ENCODE measurements at places on chromosomes 11 and 22.

- DNase-seq = no peak
These were observed 14.5 kb downstream of the ROBO3 start for GRCh38 chr11:124879493-124880289.

- no peak for DNase-seq
These were observed 11.5 kb upstream of the DKK3 start for GRCh38 chr11:12019866-12020416.

DNA sequence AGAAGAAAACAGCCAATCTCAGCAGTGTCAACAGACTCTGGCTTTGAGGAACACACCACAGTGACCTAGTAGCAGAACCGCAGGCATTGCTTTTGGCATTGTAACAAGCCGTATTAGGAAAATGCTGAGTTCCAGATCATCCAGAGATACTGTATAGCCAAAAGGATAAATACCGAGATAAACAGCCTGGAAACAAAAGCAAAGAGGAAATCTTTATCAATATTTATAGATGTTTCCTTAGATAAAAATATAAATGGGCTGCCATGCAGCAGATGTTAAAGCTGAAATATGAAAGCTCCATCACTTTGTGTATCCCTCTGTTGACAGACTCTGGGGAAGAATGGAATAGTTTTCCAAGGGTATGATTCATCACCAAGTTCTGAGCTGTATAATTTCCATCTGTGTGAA, 98.9 kb upstream of the TP53AIP1 start:
- no peak for DNase-seq

- DNase-seq = no peak
These were observed 149.4 kb downstream of the SNX19 start for GRCh38 chr11:130766650-130767565.

DNA sequence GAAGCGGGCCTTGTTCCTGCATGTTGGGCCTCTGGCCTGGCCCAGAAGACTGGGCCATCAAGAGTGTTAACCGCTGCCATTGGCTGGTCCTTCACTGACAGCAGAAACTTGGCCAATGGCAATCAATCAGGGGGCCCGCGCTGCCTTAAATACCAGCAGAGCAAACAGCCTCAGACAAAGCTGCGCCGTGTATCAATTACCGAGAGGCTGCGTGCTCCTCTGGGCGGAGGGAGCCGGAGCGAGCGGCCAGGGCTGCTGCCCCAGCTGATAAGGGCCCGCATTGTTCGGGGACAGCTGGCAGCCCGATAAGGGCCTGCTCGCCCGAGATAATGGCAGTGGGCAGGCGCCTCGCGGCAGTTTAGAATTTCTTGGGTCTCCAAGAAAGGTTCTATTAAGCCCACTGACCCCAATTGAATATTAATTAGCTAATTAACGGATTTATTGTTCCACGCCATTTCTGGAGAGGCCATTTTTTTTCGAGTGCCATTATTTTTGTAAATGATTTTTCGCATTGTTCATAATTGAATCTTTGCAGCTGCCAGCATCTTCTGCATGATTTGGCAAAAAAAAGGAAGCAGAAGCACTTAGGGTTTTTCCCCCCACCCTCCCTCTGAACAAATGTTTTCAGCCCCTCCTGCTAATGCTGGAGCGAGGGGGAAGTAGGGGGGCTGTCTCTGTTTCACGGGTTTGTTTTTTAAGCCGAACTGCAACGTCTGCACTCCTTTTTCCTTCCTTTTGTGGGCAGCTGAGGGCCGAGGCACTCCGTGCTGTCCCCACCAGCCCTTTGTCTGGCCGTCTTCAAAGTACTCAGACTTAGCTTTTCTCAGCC, 37.6 kb upstream of the RIC3 start:
- DNase-seq = no peak

DNA sequence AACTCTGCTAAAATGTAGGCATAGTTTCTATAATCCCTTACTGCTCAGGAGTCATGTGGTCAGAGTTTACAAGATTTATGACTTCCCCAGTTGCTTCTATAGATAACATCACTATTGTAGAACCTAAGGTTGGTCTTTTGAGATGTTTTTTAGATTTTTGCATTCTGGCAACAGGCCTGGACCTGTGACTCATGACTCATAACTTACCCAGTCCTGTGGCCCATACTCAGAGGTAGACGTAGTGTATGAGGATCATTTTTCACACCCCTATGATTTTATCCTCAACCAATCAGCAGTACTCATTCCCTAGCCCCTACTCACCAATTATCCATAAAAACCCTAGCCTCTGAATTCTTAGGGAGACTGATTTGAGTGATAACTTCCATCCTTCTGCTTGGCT, 384.4 kb upstream of the DDI1 start:
- no peak for DNase-seq

DNA sequence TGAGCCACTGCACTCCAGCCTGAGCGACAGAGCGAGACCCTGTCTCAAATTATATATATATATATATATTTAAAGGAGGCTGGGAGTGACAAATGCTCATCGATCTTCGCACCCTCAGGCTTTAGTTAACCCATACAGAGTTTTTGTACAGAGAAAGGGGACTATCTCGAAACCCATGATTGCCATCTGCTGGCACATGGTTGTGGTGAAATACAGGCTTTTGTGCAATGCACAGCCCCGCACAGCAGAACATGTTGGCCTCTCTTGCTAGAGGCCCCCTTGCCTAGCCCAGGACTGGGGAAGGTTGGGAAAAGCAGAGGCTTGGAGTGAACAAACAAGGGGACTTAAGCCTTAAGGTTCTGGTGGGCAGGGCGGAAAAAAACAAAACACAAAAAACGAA, 3.6 kb downstream of the MYBPC3 start:
- no peak for DNase-seq

DNA sequence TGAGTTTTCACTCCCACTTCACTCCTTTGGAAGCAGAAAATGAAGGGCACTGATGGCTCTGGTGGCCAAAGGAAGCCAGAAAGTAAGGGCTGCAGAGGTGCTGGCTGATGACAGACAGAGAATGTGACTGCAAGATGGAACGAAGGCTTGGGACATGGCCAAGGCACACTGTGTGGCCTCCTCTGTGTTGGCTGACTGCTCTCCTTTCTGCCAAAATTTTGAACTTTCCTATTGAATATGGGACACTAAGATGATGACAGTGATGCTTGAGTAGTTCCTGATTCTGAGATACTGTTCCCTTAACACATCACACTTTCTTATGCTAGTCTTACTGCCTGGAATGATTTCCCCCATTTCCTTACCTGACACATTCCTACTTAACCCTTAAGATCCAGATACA, 156.4 kb downstream of the SWAP70 start:
- no peak for DNase-seq

- no peak for DNase-seq
These were observed 2.8 kb downstream of the SLC7A4 start for GRCh38 chr22:21029486-21030025.

- no peak for DNase-seq
These were observed 129.2 kb downstream of the CACNA1I start for GRCh38 chr22:39699631-39700360.

- DNase-seq = no peak
These were observed 35.0 kb downstream of the ZC3H12C start for GRCh38 chr11:110128161-110128560.

DNA sequence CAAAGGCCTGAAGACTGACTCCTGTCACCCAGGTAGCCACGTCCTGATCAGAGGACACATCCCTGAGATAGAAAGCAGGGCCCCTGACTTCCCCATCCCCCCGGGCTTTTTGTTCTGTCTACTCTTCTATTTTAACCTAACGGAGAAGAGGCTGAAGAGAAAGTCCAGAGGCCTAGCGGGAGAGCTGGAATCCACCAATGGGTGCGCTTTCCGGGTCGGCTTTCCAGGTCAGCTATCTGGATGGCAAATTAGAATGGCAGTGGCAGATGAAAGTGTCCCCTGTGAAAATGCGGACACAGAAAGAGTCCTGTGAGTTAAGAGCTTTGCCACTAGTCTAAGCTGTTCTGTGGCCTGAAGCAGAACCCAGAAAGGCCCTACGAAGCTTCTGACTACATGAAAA, 13.1 kb upstream of the SERPING1 start:
- DNase-seq = no peak

- DNase-seq = no peak
These were observed 382 bp downstream of the IMMP1L start for GRCh38 chr11:31509051-31509428.

GRCh38 chr22:31080848-31081649, at the start of gene SMTN:
SMTN (plus strand) TSS chr22:31081318; CDS start chr22:31083259, 1,941 bp downstream.
- DNase-seq = peak; percentile 78

- DNase-seq = no peak
These were observed 29.7 kb upstream of the ACCSL start for GRCh38 chr11:44018127-44018521.

DNA sequence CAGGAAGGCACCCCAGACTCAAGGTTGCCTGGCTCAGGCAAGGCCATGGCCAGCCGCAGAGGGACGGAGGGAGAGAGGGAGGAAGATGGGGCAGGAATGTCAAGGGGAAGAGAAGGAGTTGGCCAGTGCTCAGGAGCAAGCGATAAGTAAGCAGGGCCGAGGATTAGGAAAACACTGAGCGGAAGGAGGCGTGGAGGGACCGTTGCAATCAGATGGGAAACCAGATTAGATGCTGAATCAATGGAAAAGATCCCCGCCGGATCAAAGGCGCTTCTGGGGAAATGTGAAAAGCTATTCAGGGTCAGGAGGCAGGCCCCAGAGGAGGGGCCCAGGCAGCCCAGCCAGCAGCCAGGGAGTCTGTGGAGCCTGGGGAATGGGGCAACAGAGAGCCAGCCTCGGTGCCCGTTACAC, 26.6 kb upstream of the MYEOV start:
- DNase-seq = no peak

DNA sequence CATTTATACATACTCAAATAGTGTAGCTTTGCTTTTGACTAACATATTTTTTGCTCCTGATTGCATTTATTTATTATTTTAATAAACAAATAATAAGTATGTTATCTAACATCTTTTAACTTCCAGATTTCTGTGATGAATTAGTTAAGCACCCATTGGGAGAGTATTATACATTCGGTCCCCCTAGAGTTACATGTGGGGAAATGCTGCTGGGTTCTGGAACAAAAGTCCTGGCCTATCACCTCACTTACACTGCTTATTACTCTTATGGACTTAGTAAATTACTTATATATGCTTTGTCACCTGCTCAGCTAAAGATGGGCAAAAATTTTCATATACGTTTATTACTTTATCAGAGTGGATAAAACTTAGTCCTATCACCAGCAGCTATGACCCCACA, 1163.0 kb downstream of the FAM181B start:
- DNase-seq = no peak

DNA sequence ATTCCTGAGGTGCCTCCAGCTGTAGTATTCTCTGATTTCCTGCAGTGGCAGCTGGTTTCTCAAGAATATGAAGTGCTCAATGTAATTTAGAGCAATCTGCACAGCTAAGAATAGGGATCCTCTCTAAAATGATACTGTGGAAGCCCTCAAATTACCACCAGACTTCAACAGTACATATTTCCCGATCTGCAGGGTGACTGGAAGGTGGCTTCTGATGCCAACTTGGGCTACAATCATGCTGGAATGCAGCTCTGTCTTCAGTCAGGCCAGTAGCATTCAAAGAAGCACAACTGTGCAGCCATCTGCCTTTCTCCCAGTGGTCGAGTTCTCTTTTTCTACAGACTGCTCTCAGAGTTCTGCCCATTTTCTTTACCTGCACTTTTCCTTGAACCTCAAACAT, 55.5 kb upstream of the CD5 start:
- no peak for DNase-seq

GRCh38 chr11:129313541-129314297, 61.9 kb upstream of the BARX2 start:
- no peak for DNase-seq

- DNase-seq = no peak
These were observed 82.4 kb upstream of the BIRC3 start for GRCh38 chr11:102234779-102235439.

DNA sequence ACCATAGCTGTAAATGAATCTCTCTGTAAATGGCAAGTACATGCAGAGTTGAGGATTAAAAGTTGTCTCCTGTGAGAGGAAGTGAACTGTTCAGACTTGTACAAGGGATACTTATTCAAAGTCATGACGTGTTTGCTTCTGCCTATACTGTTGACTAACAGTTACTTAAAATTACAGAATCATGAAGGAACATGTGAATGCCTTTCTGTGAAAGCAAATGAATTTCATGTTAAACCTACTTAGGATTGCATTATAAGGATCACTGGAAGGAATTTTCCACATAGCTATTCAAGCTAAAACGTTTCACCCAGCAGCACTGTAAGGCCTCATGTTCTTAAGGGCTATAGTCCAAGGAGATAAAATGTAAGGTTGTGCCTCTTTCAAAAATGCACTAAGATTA, 93.4 kb upstream of the BIRC3 start:
- no peak for DNase-seq

GRCh38 chr11:128503245-128503991, 83.9 kb downstream of the ETS1 start:
- DNase-seq = no peak

DNA sequence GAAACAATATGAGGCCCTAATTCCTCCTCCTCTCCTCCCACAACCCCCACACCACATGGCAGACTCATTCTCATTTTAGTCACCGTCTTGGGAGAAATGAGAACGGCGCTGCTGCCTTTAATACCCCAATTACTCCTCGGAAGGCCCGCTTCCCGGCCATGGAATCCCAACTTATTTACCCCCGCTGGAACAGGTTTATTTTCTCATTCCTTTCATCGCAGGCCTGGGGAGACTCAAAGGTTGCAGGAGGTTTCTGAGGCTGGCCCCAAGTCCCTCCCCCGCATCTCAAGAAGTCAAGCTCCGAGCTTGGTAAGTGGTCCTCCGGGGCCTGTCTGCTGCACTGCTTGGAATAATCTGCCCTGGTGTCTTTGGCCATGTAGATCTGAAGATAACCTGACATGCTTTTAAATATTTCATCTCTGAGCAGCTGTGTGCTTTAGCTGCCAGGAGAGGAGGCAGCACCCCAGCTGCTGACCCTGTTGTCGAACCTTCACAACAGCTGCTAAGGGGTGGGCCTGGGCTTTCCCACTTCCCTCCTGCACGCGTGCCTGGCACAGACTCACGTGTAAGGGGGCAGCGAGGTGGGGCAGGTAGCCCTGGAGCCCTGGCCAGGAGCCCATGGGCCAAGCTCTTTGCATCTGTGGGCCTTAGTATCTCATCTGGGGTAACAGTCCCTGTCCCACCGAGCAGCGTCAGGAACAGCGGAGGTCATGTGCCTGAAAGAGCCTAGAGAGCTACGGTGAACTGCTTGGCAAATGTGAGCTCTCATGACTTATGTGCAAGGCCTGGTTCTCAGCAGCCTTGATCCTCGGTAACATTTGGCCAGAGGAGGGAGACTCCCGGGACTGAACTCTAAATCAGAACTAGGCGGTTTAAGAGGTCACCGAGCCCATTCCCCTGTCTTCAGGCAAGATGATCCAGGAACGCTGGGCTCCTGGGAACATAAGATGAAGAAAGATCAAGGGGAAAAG, 164.6 kb downstream of the ST3GAL4 start:
- no peak for DNase-seq

DNA sequence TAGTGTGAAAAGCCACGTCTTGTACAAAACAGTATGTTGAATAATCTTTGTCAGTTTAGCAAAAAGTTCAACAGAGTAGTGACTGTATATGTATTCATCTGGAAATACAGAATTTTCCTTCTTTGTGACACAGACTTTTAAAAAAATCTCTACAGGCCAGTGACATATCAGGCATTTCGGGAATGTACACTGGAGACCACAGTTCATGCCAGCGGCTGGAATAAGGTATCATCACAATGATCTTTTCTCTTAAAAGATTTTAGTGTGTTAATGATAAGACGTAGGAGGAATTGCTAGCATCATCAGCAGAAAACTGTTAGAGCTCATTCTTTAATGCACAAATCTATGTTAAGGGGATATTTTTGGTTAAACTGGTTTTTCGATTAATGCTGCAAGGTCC, 57.4 kb downstream of the BCL2L13 start:
- DNase-seq = no peak

All from stimulated activated CD4-positive, alpha-beta T cell treated with anti-CD3 and anti-CD28 coated beads, TNF-alpha, amount 100 ng/mL, for 24 hours (primary cell).